ENCODE measurements at places on chromosomes 13 and 19.

DNA sequence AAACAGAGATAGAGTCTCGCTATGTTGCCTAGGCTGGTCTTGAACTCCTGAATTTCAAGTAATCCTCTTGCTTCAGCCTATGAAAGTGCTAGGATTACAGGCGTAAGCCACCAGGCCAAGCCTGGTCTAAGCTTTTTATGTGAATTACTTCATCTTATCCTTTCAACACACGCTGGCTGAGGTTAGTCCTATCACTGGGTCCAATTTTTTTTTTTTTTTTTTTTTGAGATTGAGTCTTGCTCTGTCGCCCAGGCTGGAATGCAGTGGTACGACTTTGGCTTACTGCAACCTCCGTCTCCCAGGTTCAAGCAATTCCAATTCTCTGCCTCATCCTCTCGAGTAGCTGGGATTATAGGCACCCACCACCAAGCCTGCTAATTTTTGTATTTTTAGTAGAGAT is 10.4 kb downstream of the MYO1F start:
- DNase-seq = no peak

DNA sequence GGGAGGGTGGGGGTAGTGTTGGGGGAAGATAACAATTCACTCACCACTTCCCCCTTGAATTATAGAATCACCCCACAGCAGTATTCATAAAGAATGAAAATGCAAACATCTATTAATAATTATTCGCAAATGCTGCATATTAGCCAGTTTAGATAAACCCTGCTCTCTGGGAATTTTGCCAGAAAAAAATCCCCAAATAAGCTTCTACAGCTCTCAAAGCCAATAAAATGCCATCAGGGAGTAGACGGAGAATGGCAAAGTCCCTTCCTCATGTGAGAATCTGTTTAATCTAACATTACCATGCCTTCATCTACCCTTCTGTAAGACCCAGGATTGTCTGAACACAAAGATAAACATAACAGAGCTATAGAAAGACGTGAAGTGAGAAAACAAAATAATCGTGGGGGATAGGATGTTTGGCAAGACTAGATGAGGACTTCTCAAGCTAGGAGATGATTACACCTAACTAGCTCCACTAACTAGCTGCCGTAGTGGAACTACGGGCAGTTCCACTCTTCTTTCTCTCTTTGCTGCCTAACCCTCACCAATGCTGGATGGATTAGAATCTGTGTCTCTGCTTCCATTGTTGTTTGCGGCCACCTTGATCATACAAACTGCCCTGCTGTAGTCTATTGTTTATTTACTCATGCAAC is 32.4 kb upstream of the CACNA1A start:
- peak; percentile 4 for DNase-seq

DNA sequence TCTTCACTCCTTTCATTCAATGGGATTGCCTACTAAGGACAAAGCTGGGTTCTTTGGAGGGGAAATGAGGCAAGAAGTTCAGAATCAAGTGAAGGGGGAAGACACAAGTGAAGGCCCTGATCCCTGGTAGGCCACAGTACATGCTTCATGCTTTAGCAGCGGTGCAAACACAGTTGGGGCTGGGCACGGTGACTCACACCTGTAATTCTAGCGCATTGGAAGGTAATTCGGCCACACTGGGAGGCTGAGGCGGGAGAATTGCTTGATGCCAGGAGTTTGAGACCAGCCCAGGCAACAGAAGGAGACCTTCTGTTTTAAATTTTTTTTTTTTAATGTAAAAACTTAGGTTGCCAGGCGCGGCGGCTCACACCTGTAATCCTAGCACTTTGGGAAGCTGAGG is 23.4 kb upstream of the GATAD2A start:
- DNase-seq = no peak

- DNase-seq = no peak
These were observed 27.6 kb upstream of the MATK start for GRCh38 chr19:3813473-3814392.

DNA sequence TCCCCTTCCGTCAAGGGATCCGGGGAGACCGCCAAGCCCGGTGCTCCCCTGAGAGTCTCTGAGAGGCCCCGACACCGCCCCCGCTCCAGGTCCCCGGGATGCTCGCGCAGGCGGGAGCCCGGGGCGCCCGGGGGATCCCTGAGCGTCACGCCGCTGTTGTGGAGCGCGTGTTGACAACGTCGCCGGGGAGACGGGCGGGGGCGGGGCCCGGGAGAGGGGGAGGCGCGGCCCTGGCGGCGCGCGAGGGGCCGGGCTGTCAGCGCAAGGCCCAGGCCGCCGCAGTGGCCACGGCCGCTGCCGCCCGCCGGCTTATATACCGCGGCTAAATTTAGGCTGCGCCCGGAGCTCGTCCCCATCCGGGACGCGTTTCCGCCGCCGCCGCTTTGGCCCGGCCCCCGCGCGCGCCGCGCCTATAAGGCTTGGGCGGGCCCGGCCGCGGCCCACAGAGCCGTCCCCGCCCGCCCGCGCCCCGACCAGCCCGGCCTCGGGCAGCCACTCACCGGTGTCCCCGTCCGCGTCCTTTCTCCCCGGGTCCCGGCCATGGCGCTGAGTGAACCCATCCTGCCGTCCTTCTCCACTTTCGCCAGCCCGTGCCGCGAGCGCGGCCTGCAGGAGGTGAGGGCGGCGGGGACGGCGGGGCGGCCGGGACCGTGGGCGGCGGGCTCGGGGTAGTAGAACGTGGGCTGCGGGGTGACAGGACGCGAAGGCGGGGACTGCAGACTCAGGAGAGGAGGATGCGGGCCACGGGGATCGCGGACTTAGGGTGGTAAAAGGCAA is at the start of gene KLF2:
Gene KLF2, plus strand, starts transcription at position 443 of the 777 bp plus-strand sequence. Its CDS starts 98 bp downstream, at position 541.
- no peak for DNase-seq

GRCh38 chr19:20078581-20079031 is 806 bp downstream of the ZNF90 start:
- DNase-seq = no peak

- no peak for DNase-seq
These were observed 124.3 kb downstream of the PTPRS start for GRCh38 chr19:5216141-5216847.

DNA sequence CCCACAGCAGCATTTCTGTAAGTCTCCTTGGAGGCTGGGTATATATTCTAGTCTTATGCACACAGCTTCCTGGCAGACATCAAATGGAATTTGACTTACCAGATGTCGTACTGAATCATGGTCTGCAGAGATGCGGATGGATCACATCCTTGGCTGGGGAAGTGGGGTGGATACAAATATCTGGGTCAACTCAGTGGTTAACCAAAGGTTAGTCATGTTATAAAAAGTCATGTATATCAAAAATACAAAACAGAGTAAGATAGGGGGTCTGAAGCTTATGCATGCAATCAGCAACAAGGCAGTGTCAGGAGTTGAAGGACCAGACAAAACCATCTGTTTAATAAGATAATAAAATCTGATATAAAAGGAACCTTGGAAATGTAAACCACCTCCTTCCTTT is 61.9 kb downstream of the WASF3 start:
- DNase-seq = no peak

DNA sequence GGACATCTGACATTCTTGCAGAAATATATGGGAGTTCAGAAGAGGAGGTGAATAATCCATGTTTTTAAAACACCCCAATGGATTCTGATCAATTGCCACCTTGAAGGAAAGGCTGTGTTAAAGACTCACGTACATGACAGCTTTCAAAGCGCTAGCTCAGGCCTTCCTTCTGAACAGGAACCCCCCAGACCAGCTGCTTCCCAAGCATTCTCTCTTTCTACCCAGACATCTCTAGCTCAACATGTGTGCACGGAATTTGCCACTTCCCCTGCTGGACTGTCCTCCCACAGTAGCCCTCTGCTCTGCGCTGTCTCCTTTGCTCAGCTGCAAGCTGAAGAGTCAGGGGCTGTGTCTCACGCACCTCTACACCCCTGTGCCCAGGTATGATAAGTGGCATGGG is 54.5 kb downstream of the STK24 start:
- DNase-seq = no peak

- no peak for DNase-seq
These were observed 83.4 kb downstream of the SIPA1L3 start for GRCh38 chr19:37990362-37990761.

GRCh38 chr13:67588607-67589006 is 358.5 kb upstream of the PCDH9 start:
- no peak for DNase-seq

GRCh38 chr13:27406178-27406939 is 18.1 kb upstream of the GTF3A start:
- peak; percentile 50 for DNase-seq

All from hematopoietic multipotent progenitor cell treated with erythropoietin and hydrocortisone succinate and interleukin-3 and kit ligand, for 15 days (in vitro differentiated cells).